ENCODE measurements at places on chromosomes 12 and 14. TPM values are rescaled to one million over a fixed set of nuclear protein-coding genes. Genes with fewer than 3 reads are reported as not detected.

HOXC9 gene
- total RNA-seq: 0.15 TPM

KLHDC1 gene
- total RNA-seq: 4.8 TPM

PPP4R4 gene
- total RNA-seq: 2.8 TPM

PPP1R36 gene
- total RNA-seq: not detected

ESYT1 gene
- total RNA-seq: 396 TPM

AMDHD1 gene
- 0.33 TPM for total RNA-seq

BHLHE41 gene
- total RNA-seq: 3.1 TPM

DEPDC4 gene
- 3.9 TPM for total RNA-seq

KLHL33 gene
- total RNA-seq: 0.17 TPM

ENDOU gene
- total RNA-seq: 0.29 TPM

DDN gene
- total RNA-seq: 0.15 TPM

TPH2 gene
- total RNA-seq: not detected

FGD4 gene
- 19.2 TPM for total RNA-seq

SLC22A17 gene
- 28.0 TPM for total RNA-seq

TSHR gene
- total RNA-seq: 0.33 TPM

C1RL gene
- total RNA-seq: 50.2 TPM

TRAFD1 gene
- 80.6 TPM for total RNA-seq

DIO3 gene
- not detected for total RNA-seq

CCDC196 gene
- not detected for total RNA-seq

CDCA3 gene
- 3.3 TPM for total RNA-seq

NRL gene
- 0.87 TPM for total RNA-seq

POTEG gene
- not detected for total RNA-seq

CACNA2D4 gene
- 1.5 TPM for total RNA-seq

All from smooth muscle cell of trachea (primary cell).